Memory B cell (primary cell): ENCODE measurements at places on chromosomes 11 and 22.
A peak's percentile ranks its signal among the peaks of the same experiment; 100 is the strongest.

DNA sequence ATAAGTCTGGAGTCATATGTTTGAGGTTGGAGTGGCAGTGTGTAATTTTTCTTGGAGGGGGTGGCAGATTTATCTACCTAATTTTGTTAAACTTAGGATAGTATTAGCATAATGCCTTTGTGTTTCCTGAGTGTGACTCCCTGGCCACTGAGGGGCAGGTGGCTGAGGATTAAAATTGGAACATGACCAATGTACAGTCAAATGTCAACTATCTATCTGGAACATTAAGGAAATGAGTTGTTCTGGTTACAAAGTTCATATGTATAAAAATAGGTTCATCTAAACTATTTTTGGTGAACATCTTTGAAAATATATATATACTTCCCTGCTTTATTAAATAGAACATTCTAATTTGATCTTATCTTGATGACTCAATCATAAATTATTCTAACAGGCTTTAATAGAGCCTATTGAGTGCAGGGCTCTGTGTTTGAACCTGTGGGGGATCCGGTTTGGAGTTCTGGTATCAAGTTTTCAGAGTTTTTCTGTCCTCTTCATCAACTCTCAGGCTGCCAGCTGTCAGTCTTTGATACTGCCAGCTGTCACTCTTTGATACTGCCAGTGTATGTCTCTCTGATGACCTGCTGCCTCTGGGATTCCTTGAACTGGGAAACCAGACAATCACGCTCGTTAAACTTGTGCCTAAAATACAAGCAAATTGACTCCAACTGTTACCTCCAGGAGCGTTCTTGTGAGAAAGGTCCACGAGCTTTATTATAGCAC is 309.6 kb downstream of the METTL15 start:
- no peaks in the 10 kb centered on the region for H3K36me3 ChIP-seq
- H3K27ac ChIP-seq: no peak overlapping the region
- no peak for DNase-seq
- no peaks in the 10 kb centered on the region for H3K27me3 ChIP-seq
- no peak overlapping the region for H3K4me3 ChIP-seq

- peaks cover 24% of the 10 kb centered on the region for H3K27me3 ChIP-seq
- no peak for DNase-seq
- H3K27ac ChIP-seq: no peak overlapping the region
- no peak overlapping the region for H3K4me3 ChIP-seq
Observed at GRCh38 chr22:44385781-44386180, 73.0 kb upstream of the SHISAL1 start.

- no peak overlapping the region for H3K27ac ChIP-seq
- no peak for DNase-seq
- H3K36me3 ChIP-seq: no peaks in the 10 kb centered on the region
- H3K4me1 ChIP-seq: peaks cover 7% of the 10 kb centered on the region
- no peak overlapping the region for H3K4me3 ChIP-seq
- peaks cover 7% of the 10 kb centered on the region for H3K27me3 ChIP-seq
Observed at GRCh38 chr22:33109514-33110430, 51.6 kb upstream of the SYN3 start.

DNA sequence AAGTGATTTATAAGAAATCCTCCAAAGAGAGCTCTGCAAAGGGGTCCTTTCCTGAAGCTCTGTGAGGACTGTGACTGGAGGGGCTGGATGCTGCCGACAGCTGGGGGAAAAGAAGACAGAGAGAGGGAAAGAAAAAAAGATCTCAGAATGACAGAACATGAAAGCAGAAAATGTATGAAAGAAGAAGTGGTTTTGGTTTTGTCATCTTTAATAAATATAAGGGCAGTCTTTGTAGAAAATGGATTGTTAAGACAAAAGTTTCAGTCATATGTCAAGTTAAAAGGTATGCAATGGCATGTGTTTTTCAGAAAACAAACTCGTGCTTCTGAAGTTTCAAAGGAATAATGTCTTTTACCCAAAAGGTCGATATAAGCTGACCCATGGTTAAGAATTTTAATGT is 105.5 kb downstream of the CCDC83 start:
- peaks cover 6% of the 10 kb centered on the region for H3K4me1 ChIP-seq
- H3K4me3 ChIP-seq: no peak overlapping the region
- H3K27ac ChIP-seq: peak overlapping the region; percentile 57
- no peaks in the 10 kb centered on the region for H3K27me3 ChIP-seq
- no peak for DNase-seq

DNA sequence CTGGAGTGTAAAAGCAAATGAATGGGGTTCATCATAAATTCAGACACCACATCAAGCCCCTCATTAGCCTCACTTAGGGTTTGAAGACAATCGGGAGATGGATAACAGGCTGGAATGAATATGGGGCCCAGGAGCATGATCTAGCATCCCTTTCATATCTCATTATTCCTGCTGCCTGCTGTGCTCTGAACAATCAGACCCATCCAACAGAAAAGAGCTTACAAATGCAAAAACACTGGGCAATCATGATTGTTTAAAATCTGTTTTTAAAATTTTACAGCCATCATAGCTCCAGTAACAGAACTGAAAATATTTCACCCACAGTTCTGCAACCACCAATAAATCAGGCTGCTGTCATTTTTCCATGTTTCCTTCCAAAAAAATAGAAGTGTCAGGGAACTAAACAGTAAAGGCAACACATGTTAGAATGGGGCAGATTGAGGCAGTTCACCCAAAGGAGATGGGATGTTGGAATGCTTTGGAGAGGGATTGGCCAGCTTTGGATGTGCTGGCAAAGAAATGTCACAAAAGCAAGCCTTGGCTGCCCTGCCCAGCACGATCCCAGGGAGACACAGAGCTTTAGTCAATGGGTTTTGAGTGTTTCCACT is 47.8 kb upstream of the BMAL1 start:
- DNase-seq: no peak
- peaks cover 8% of the 10 kb centered on the region for H3K4me1 ChIP-seq
- no peak overlapping the region for H3K27ac ChIP-seq
- H3K27me3 ChIP-seq: peaks cover 2% of the 10 kb centered on the region
- no peaks in the 10 kb centered on the region for H3K36me3 ChIP-seq
- no peak overlapping the region for H3K4me3 ChIP-seq

GRCh38 chr11:58965246-58965985 is 26.1 kb downstream of the GLYATL1 start:
- no peak overlapping the region for H3K27ac ChIP-seq
- peaks cover 11% of the 10 kb centered on the region for H3K36me3 ChIP-seq
- H3K4me3 ChIP-seq: no peak overlapping the region
- no peaks in the 10 kb centered on the region for H3K27me3 ChIP-seq
- DNase-seq: no peak

GRCh38 chr11:90284171-90284570 is 61.3 kb upstream of the CHORDC1 start:
- H3K27ac ChIP-seq: no peak overlapping the region
- H3K36me3 ChIP-seq: no peaks in the 10 kb centered on the region
- no peak overlapping the region for H3K4me3 ChIP-seq
- no peak for DNase-seq
- no peaks in the 10 kb centered on the region for H3K4me1 ChIP-seq

DNA sequence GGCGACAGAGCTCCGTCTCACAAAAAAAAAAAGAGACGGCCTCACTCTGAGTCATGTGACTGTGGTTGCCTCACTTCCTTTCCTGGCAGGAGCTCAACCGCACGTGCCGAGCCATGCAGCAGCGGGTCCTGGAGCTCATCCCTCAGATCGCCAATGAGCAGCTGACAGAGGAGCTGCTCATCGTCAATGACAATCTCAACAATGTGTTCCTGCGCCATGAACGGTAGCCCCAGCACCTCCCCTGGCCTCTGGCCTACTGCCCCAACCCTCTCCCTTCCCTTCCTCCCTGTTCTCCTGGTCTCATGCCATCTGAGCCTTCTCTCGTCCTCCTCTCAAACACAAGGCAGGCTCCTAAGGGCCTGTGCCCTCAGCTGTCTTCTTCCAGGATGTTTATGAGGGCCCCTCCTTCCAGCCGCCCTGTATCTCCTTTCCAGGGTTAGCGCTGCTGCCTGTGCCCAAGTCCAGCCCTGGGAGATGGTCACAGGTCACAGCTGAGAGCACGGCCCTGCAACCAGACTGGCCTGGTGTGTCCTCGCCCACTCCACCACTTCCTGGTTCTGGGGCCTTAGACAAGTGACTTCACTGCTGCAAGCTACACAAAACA is 30.7 kb downstream of the TOM1 start:
- no peak overlapping the region for H3K4me3 ChIP-seq
- H3K27me3 ChIP-seq: no peaks in the 10 kb centered on the region
- peaks cover 19% of the 10 kb centered on the region for H3K36me3 ChIP-seq
- H3K4me1 ChIP-seq: peaks cover 11% of the 10 kb centered on the region
- DNase-seq: no peak

DNA sequence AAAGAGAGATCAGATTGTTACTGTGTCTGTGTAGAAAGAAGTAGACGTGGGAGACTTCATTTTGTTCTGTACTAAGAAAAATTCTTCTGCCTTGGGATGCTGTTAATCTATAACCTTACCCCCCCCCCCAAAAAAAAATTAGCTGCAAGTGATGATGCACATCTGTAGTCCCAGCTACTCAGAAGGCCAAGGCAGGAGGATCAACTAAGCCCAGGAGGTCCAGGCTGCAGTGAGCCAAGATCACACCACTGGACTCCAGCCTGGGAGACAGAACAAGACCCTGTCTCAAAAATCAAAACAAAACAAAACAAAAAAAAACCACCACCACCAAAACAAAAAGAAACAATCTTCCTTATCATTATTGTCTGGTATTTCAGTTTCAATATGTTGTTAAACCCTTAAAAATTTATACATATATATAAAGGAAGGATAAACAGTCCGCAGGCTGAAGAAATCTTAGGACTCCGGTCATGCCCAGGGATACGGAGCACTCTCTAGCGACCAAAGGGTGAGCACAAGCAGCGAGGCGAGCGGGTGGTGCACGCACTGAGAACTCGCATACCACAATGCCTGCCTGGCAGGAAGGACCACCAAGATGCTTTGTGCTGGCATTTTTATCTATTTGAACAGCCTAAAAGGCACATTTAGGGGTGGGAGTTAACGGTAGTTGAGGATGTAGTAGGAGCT is 6.4 kb downstream of the POLDIP3 start:
- DNase-seq: no peak
- H3K4me1 ChIP-seq: peaks cover 20% of the 10 kb centered on the region
- no peaks in the 10 kb centered on the region for H3K27me3 ChIP-seq
- peaks cover 8% of the 10 kb centered on the region for H3K36me3 ChIP-seq

- no peak overlapping the region for H3K4me3 ChIP-seq
- no peak overlapping the region for H3K27ac ChIP-seq
- peaks cover 38% of the 10 kb centered on the region for H3K27me3 ChIP-seq
- no peak for DNase-seq
Observed at GRCh38 chr11:86670181-86670580, 2.2 kb downstream of the ME3 start.

DNA sequence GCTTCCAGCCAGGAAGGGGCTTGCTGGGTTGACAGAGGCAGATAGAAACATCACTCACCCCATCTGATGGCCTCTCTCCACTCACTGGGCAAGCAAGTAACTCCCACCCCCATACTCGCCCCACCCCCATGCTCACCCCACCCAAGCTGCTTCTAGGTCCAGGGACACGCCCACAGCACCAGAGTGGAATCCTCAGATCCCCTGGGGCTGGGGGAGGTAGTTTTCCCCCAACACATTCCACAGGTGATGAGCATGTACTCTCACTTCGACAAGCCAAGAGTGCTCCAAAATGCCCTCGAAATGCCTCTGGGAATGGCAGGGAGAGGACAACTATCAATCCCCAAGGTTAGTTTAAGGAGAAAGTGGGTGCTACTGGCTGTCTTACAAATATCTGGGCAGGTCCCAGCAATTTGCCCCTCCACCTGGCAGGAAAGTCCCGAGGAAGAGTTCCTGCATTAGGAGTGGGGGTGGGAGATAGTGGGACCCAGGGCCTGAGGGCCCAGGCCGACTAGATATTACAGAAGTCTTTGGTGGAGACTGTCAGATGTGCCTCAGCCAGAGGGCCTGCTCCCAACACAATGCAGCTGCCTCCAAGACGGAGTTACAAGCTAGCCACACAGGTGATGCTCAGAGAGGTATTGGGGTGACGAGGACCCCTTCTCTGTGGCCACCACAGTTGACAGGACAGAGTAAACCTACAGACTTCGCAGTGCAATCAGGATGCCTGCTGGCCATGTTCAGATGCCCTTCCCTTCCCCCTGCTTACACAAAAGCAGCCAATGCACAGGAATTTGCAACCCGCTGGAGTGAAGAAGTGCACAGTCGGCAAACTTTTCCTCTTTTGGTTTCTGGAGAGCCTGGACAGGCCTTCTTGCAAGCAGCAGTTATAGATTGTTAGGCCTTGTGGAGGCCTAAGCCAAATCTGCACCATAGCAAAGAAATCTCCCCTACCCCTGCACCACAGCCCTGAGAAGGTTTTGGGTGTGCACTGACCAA is 2.9 kb upstream of the LMO1 start:
- H3K4me1 ChIP-seq: peaks cover 10% of the 10 kb centered on the region
- no peak overlapping the region for H3K4me3 ChIP-seq
- no peak overlapping the region for H3K27ac ChIP-seq
- H3K36me3 ChIP-seq: no peaks in the 10 kb centered on the region
- peaks cover 23% of the 10 kb centered on the region for H3K27me3 ChIP-seq

GRCh38 chr11:2762451-2762850 is 62.7 kb upstream of the KCNQ1OT1 start:
- H3K27ac ChIP-seq: no peak overlapping the region
- H3K27me3 ChIP-seq: no peaks in the 10 kb centered on the region
- DNase-seq: no peak
- peaks cover 2% of the 10 kb centered on the region for H3K4me1 ChIP-seq
- peaks cover 35% of the 10 kb centered on the region for H3K36me3 ChIP-seq
- no peak overlapping the region for H3K4me3 ChIP-seq

DNA sequence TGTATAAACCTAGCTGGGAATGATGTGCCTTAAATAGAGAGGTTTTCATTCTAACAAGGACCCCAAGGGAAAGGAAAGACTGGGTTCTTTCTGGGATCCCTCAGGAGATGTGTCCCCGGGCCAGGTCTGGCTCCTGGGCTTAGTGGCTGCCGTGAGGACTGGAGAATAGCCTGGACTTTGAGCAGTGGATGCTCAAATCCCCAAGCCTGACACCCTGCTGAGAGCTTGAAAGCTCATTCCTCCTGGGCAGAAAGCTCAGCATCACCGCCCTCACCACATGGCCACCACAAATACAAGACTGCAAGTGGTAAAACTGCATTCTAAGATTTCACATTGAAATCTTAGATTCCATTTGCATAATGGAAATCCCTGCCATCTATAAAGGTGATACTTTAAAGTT is 79.4 kb upstream of the NARS2 start:
- no peak overlapping the region for H3K4me3 ChIP-seq
- H3K27ac ChIP-seq: no peak overlapping the region

GRCh38 chr11:30565027-30565426 is 21.1 kb downstream of the MPPED2 start:
- H3K4me1 ChIP-seq: no peaks in the 10 kb centered on the region
- H3K4me3 ChIP-seq: no peak overlapping the region
- H3K27ac ChIP-seq: no peak overlapping the region
- no peaks in the 10 kb centered on the region for H3K36me3 ChIP-seq
- no peaks in the 10 kb centered on the region for H3K27me3 ChIP-seq
